ENCODE measurements at places on chromosomes 13 and 19.

GRCh38 chr13:31138515-31138914 lies 23.2 kb downstream of the HSPH1 start:
- DNase-seq = no peak

DNA sequence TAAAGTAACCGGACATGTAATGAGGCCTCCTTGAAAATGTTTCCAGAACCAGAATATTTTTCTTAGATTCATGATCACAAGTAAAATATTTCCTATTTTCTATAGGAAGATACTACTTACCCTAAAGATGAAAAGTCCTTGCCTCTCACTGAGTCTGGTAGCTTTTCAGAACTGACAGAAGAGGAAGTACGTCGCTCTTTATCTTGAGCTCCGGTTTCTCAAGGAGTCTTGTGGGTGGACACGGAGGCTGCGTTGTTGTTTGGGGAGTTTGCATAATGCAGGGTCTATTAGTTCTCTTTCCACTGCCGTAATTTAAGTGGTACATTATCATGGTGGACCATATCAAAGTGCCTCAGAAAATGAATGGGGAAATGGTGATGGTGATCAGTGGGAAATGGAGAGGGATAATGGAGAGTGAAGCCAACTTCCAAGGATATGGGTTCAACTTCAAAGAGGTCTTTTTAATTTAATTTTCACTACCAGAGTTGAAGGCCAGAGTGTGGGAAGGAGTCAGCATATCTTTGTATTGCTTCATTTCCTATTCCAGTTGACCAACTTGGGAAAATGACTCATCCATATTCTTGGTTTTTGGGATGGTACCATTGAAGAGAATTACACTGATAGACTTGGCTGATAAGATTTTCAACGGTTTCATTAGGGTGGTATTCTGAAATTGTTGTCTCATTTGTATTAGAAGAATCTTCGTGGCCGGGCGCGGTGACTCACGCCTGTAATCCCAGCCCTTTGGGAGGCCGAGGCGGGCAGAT lies 23.4 kb downstream of the MBD3L2B start:
- no peak for DNase-seq

GRCh38 chr19:1220976-1221903 lies 15.7 kb downstream of the STK11 start:
- DNase-seq = no peak

DNA sequence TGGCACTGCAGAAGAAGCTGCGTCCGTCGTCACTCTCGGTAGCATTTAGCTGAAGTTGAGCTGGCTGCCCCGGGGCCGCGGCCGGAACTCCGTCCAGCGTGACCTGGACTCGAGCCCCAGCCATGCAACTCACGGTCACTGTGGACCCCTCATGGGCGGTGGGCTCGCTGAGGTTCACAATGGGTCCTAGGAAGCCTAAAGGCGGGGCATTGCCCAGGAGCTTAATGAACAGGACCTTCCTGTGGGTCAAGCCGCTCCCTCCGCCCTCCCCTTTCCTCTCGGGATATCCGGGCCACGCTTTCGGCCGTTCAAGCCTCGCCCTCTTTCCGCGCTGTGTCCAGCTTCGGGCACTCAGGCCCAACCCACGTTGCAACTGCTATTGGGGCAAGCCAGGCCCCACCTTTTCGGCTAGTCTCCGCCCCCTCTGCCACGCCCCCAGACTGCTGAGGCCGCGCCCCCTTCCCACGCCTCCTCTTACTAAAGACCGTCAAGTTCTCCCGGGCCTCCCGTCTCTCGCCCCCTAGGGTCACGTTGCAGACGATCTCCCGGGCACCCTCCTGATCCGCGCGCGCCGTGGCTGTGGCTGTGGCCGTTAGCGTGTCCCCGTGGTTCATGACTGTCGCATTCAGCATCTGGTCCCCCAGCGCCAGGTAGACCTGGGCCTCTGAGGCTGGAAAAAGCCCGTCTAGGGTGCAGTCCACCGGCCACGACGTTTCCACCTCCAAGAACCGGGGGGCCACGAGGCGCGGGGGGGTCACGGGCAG lies 1.4 kb upstream of the RAVER1 start:
- peak; percentile 29 for DNase-seq

All from cortex of kidney (tissue), 1 donor.